ENCODE measurements at places on chromosomes 7 and 10.

DNA sequence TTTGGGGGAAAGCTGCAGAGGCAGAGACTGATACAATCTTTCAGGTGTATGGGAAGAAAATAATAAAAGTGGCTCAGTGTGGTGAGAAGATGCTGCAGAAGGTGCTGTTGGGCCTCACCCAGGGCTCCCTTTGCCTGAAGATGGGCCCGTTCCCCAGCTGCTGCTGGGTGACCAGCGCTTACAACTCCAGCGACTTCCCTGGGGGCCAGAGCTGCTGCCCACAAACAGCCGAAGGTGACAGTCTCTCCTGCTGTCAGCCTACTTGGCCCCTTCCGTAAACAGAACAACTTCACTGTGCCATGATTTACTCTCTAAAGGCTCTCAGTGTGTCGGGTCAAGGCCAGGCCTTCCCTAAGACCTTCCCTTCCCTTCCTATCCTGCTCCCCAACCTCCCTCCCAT, 93.6 kb upstream of the PCBD1 start:
- no peak for DNase-seq

DNA sequence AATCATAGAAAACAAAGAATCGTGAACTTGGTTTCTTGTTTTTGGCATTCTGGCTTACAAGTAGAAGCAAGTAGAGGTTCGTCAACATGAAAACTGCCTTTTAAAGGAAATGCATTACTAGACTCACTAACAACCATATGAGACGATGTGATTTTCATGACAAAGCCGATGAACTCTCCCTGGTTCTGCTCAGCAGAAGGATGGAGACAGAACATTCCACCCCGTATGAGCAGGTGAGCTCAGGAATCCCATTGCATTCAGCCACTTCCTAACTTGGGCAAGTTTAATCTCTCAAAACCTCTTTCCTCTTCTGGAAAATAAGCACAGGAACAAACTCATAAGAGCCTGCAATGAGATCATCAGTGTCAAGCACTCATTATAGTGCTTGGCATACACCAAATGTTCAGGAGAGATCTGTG, 57.4 kb upstream of the SVIL start:
- no peak for DNase-seq

DNA sequence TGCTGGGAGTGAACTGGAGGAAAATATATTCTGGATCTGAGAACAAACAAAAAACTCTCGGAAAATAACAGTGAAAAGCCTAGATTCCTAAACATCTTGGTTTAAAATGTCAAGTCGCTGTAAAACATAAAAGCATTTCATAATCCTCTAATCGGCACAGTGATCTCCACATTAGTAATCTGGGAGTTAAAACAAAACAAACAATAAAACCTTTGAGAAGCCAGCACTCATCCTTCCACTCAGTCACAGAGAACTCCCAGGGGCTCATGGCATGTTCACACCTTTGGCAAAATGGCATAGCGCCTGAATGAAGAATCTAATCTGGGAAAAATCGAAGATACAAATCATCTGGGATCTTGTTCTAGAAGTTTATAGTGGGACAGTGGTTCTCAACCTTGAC, 24.1 kb upstream of the HPS1 start:
- DNase-seq: no peak

GRCh38 chr10:4825456-4825867, 545 bp upstream of the AKR1E2 start:
- no peak for DNase-seq

DNA sequence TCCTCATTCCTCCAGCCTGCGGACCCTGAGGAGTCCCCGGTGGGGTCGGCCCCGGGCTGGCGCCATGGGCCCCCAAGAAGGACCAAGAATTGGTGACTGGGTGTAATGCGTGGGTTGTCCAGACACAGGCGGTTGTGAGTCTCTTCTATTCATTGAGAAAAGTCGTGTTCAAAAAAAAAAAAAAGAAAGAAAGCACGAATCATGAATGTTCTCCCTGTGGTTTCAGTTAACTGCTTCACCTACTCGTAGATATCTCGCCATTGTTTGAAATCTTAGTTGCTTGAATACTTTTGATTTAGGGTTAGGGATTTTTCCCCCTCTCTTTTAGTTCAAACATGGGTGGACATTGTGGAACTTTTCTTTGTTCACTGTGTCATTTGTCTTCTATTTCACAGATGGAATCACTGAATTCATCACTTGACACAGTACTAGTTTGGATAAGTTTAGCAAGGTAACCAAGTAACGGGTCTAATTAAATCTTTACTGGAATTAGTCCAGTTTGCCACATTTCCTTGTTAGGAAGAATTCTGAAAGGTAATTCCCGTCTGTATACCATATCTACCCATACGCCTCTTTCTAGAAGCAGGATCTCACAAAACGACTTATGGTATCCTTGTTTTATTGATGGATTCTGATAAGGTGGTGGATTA, 775 bp downstream of the STARD3NL start:
- DNase-seq: no peak

DNA sequence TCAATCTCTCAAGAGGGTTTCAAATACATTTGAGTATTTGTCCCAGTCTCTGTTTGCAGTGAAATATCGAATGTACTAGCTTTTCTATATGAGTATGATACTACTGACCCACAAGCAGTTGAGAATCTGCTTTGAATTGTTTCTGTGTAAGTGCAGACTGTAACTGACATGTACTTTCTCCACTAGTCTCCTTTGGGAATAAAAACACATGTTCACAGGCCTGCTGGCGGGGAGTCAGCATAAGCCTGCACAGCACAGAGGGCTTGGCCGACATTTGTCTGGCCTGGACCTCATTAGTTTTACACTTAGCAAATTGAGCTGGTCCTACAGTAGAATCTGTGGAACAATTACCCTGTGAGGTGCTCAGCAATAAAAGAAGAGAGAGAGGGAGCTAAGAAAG, 72.6 kb downstream of the ITGB8 start:
- DNase-seq: peak; percentile 74

- no peak for DNase-seq
Measured at GRCh38 chr7:24728503-24729364, 28.5 kb downstream of the GSDME start.

DNA sequence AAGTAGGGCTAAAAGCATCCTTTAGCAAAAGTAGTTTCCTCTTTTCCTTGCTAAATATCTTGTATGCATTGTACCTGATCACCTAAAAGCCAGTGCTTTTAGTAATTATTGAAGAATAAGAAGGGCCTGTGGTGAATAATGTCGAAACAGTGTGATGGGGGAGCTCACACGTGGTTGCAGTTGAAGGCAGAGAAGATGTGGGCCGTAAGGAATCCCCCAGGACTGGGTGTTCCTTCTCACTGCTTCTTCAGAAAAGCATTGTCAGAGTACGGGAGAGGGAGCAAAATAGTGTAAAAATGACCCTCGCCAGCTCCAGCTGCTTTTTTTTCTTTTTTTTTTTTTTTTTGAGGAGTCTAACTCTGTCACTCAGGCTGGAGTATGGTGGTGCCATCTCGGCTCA, 201.1 kb downstream of the NSUN6 start:
- no peak for DNase-seq

DNA sequence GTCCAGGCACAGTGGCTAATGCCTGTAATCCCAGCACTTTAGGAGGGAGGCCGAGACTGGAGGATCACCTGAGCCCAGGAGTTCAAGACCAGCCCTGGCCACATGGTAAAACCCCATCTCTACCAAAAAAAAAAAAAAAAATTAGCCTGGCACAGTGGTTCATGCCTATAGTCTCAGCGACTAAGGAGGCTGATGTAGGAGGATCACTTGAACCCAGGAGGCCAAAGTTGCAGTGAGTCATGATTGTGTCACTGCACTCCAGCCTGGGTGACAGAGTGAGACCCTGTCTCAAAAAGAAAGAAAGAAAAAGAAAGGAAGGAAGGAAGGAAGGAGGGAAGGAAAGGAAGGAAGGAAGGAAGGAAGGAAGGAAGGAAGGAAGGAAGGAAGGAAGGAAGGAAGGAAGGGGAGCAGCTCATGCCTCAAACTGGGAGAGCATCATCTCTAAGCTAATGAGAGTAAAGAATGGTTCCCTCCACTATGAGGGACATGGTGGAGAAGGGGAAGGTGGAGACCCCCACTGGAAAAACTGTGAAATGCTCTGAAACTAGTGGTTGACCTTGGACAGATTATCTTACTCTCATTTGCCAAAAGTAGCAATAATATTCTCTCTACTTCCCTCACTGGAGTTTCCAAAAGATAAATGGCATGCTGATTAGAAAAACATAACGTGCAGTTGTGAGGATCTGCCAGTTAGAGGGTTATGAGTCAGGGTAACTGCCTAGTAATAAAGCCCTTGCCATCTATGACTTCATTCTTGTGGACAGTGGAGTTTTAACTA, 16.8 kb downstream of the GIMAP5 start:
- no peak for DNase-seq

DNA sequence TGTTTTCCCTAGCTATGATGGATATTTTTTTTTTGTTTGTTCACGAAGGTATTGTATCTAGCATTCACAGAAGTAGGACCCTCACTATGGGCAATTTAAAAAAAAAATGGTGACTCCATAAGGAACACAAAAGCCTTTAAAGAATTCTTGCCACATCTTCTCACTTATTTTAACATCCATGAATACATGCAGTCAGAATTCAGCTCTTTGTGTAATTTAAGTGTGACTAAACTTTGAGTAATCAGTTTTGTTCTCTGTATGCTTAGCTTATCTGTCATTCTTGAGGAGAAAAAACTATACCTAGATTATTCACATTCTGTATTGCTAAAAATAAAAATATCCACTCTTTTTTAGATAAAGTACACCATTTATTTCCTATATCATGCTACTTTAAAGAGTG, 313.2 kb upstream of the KCND2 start:
- DNase-seq: no peak

- no peak for DNase-seq
Measured at GRCh38 chr7:26618449-26618848, 245.9 kb downstream of the SKAP2 start.

- no peak for DNase-seq
Measured at GRCh38 chr7:139259142-139259541, 28.1 kb downstream of the UBN2 start.

- DNase-seq: peak; percentile 26
Measured at GRCh38 chr7:465710-466400, 53.8 kb downstream of the PDGFA start.

DNA sequence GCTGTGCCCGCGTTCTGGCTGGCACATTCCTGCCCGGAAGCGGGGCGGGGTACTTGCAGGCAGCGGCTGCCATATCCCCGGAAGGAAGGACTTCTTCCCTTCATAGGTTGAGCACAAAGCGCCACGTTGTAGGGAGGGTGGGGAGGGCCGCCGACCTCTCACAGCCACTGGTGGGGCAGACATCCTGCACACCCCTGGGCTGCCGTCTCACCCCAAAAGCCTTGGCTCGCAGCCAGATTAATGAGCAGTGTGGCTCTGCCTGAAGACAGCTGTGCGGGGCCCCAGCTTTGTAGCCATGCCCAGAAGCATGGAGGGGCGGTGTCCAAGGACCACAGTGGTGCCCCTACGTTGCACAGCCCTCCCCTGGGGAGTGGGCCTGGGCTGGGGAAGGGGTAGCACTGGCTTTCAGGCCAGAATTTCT, 54.3 kb upstream of the DPYSL4 start:
- DNase-seq: no peak

DNA sequence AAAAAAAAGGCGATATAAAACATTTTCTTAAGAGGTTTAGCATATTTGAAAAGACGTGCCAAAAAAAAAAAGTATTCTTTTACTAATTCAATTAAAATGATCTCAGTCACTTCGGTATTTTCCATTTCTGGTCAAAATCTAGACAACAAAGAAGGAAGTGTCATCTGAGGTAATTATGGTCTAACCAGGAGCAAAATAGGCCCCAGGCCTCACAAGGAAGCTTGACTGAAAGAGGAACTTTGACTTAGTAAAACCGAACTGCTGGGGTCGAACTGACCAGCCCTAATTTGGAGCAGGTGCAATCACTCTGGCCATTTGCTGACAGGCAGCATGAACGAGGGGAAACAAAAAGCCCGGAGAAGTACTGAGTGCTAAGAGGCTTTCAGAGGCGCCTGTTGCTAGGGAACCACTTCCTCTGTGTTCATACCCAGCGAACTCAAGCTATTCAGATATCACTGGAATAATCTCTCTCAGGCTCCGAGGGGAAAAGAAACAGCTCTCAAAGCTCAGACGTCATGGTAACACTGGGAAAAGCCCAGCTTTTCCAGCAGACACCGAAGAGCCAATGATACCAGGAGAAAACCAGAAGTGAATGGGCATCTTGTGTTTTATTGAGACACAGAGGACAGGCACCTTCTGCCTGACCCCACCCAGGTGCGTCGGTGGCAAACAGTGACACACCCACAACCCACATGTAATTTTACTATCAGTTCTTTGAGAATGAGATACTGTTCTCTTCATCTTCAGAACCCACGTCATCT, 126.5 kb downstream of the FAM107B start:
- peak; percentile 87 for DNase-seq

DNA sequence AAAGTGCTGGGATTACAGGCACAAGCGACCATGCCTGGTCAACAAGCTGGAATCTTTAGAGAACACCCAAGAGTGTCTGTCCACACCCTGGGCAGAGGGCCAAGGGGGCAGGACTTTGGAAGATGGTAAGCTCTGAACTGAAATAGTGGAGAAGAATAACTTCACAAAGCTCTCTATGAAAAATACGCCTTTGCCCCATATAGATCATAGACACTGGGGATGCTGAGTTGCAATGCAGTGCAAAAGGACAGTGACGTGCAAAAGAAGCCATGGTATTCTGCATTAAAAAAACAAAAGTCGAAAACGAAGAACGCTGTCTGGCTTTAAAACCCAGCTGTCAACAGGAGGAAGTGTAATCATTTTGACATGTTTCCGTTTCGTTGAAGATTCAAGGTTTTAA, 353.6 kb downstream of the CALN1 start:
- DNase-seq: peak; percentile 68

DNA sequence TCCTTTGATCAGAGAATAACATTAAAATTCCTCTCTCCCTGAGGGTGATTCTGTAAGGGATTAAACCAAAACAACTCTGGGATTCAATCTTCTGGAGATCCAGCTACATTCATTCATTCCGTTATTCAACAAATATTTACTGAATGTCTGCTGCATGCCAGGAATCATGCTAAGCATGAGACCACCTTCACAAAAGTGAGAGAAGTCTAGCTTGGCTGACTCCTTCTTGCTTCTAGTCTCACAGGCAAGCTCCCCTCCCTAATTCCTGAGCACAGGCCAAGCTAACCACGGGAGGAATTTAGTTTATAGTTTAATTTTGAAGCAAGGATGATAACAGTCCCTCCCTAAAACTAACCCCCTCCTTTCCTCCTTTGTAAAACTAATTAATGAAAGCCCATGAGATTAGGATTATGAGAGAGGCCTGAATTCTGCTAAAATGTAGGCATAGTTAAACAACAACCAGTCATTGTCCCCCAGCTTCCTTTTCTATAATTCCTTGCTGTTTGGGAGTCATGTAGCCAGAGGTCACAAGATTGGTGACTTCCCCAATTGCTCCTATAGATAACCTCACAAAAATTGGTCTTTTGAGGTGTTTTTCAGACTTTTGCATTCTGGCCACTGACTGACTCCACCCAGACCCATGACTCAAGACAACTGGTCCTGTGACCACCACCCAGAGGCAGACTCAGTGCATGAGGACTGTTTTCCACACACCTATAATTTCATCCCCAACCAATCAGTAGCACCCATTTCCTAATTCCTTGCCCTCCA, 113.5 kb downstream of the ITGB8 start:
- DNase-seq: no peak

All from sigmoid colon (tissue), 7 donors.